ENCODE measurements at places on chromosomes 16 and 17. TPM values are rescaled to one million over a fixed set of nuclear protein-coding genes. Genes with fewer than 3 reads are reported as not detected.

The TBC1D3C gene
- total RNA-seq, result 0.42 TPM

- no peak for DNase-seq
These were observed 61.9 kb upstream of the DHX40 start for GRCh38 chr17:59503500-59503899.

DNA sequence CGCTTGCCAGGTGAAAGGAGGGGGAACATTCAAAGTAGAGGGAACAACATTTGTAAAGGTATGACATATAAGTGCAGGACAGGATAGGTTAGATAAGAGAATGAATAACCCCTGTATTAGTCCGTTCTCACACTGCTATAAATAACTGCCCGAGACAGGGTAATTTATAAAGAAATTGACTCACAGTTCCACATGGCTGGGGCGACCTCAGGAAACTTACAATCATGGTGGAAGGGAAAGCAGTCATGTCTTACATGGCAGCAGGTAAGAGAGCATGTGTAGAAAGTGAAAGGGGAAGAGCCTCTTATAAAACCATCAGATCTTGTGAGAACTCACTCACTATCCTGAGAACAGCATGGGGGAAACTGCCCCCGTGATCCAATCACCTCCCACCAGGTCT is 223.8 kb downstream of the SOX9 start:
- DNase-seq, result no peak

The MAF gene
- total RNA-seq, result 72.4 TPM

The CCL18 gene
- total RNA-seq, result not detected

The PMFBP1 gene
- total RNA-seq, result 2.9 TPM

The NPIPB8 gene
- not detected for total RNA-seq

The P2RX5 gene
- total RNA-seq, result not detected

The VTN gene
- not detected for total RNA-seq
